Right ventricle myocardium inferior (tissue), 1 donor: ENCODE measurements at places on chromosomes 16 and 17. TPM values are rescaled to one million over a fixed set of nuclear protein-coding genes. Genes with fewer than 3 reads are reported as not detected.
A peak's percentile ranks its signal among the peaks of the same experiment; 100 is the strongest.

DNA sequence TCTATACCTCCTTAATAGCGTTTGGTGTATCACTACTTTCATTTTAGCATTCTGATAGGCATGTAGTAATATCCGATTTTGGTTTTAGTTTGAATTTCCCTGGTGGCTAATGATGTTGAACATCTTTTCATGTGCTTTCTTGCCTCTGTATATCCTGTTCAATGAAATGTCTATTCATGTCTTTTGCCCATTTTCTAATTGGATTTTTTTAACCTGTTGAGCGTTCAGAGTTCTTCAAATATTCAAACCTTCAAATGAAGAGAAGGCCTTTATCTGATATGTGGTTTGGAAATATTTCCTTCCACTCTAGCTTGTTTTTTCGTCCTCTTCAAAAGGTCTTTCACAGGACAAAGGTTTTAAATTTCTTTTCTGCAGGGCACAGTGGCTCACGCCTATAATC lies 2.4 kb upstream of the NME1 start:
- no peak for DNase-seq

DNA sequence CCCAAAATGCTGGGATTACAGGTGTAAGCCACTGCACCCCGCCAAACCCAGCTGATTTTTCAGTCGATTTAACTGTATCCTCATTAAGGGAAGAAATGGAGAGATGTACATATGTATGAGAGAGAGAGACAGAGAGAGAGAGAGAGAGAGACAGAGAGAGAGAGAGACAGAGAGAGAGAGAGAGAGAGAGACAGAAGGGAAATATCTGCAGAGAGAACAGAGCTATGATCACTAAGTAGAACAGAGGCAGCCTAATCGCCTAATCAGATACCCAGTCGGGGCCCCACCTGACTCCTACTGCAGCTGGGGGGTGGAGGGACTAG lies 70.0 kb downstream of the RBBP6 start:
- no peak for DNase-seq

DNA sequence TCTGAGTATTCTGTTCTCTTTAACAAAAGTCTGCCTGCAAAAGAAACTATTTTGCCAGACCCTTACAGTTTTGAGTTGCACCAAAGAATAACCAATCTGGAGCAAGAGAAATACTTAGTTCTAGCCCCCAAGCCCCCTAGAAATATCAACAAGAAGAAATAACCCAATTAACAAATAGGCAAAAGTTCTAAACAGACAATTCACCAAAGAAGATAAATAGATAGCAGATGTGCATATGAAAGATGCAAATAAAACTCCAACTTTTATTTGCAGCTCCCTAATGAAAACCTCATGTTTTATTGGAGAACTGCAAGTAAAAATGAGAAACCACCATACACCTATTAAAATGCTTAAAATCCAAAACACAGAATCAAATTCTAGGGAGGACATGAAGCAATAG lies 1308.0 kb downstream of the CDH11 start:
- DNase-seq = no peak

- no peak for DNase-seq
These were observed 8.9 kb downstream of the LDAF1 start for GRCh38 chr16:21167360-21167759.

DNA sequence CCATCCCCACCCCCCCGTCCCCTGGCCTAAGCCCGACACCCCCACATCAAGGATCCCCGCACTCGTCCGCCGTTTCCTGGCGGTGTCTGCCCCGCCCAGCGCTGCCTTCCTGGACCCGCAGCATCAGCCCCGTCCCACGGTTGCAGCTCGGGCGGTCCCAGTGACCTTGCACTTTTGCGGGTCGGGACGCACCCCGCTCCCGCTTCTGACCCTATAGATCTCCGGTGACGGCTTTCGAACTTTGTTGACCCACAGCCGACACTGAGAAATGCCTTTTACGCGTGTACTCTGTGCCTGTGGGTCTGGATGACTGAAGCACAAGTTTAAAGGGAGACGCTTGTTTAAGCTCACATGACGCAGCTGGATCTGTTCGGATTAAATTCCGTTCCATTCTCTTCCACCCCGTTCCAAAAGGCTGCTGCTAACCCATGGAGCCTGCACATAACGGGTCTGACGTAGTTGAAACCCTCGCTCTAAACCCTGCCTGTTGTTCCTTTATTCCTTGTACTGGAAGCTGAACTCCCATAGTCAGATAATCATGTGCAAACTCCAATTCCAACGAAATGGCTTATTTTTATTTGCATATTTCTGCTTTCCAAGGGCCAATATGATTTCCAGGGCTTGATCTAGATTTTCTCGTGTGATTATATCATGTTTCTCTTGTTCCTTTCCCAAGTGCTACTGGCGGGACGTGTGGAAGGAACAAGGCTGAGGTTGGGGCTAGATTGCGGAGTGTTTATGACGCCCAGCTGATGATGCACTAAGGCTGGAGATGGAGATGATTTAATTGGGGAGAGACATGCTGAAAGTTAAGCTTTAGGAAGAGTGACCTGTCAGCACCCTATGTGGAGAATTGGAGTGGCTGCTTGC lies 834 bp downstream of the FLYWCH1 start:
- peak; percentile 41 for DNase-seq

DNA sequence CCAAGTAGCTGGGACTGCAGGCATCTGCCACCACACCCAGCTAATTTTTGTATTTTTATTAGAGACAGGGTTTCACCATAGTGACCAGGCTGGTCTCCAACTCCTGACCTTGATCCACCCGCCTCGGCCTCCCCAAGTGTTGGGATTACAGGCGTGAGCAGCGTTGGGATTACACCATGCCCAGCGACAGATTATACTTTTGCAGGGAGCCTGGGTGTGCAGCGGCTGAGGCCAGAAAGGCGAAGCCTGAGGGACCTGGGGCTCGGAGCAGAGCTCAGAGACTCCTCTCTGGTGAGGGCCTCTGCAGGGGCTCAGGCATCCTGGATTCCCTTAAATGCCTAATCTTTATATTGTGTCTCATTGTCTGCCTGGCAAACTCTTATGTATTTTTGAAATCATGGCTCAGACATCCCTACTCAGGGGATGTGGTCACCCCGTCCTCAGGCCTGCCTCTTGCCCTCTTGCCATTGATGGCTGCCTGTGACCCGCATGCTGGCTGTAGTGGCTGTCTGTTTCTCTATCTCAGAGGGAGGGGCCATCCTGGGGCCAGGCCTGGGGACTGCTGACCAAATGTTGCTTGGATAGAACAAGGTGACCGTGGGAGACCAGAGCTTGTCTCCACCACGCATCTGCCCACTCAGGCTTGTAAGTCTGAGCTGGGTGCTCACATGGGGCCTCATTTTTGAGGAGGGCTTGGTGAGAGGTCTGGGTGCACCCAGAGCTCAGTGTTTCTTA lies 42.6 kb downstream of the B9D1 start:
- DNase-seq = no peak

GRCh38 chr17:47836601-47837000 lies 4.5 kb downstream of the SCRN2 start:
- no peak for DNase-seq

- DNase-seq = no peak
These were observed 13.7 kb upstream of the GUCY2D start for GRCh38 chr17:7988750-7989178.

- DNase-seq = no peak
These were observed 32.4 kb downstream of the CACNG3 start for GRCh38 chr16:24288516-24288915.

DNA sequence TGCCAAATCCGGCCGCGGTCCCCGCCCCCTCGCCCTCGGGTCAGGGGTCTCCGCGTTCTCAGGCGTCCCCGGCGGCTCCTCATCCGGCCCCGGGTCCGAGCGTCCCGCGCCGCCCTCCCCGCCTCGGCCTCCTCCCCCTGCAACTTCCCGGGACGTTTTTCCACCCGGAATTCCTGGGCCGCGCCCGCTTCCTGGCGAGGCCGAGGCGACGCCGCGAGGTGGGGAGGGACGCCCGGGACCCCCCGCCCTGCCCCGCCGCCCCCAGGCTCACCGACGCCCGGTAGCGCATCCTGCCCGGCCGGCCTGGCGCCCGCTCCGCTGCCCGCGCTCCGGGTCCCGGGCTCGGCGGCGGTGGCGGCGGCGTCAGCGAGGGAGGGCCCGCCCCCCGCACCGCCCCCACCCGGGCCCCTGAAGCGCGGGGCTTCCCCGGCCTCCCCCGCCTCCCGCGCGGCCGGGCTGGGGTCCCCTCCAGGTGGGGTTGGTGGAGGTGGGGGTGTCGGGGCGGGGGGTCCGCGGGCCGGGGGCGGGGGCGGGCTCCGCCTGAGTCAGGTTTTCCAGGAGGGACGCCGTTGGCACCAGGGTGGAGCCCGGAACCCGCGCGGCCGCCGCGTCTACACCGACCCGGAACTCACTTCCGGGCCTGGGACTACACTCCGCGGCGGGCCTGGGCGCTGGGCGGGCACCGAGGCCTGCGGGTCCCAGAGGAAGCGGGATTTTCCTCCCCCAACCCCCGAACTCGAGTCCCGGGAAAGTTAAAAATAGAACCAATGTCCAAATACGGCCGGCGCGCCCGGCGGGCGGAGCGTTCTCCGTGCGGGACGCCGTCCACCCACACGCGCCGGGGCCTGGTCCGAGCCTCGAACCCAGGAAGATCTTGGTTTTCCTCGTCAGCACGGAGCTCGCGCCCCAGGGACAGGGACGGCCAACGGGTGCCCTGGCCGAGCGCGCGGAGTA lies 6.8 kb downstream of the MYO1C start:
- peak; percentile 89 for DNase-seq

DNA sequence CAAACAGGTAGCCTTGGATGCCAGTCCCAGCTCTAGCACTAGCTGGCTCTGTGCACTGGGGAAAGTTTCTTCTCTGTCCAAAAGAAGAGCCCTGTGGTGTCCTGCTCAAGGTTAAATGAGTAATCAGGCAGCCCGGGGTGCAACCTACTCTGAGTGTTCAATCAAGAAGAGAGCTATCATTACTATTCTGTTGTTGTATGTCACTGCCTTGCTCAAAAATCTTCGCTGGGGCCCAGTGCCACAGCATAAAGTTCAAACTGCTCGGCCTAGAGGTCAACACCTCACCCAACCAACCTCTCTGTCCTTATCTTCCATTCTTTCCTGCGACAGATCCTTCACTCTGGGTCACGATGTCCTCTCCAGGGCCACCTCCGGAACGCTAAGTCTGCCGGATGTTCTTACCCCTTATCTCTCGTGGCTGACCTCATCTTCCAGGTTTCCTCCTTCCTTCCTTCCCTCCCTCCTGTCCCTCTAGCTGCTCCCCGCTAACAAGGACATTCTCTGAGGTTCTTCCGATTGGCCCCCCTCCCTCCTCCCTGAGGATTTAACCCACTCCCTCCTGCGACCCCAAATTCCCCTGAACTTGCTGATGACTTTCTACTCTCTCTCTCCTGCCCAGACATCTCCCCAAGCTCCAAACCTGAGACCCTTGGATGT lies 4.4 kb downstream of the FDXR start:
- peak; percentile 27 for DNase-seq

GRCh38 chr17:8289103-8289397 lies 580 bp downstream of the RANGRF start:
- peak; percentile 93 for DNase-seq

- no peak for DNase-seq
These were observed 29.4 kb downstream of the KATNIP start for GRCh38 chr16:27579087-27579980.

DNA sequence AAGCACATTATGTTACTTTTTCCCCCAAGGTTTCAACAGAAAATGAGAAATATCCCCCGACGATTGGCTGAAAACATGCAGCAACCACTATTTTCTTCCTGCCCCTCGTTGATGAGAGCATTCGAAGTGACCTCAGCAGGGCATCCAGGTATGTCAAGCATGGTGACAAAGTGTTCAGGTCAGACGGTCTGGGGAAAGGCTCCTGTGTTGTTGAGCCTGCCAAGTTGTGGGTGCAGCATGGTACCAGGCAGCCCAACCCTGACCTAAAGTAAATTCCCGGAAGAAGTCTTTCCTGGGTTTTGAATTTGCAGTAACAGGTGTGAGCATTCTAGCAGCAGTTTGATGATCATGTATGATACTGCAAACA lies 51.7 kb upstream of the SEC14L1 start:
- DNase-seq = no peak

DNA sequence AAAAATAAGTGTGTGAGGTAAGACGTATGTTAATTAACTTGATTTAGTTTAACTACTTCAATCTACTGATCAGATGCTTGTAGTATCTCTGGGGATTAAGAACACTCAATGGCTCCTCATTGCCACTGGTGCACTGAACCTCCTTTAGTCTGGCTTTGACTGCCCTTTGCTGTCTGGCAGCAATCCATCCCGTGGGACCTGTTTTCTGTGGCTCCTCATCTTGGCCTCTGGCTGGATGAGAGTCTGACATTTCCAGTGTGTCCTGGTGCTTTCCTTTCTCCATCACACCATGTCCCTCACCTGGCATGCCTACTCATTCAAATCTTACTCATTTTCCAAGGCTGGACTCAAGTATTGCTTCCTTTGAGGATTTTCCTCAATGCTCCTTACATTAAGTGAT lies 212.2 kb downstream of the CA10 start:
- DNase-seq = no peak

DNA sequence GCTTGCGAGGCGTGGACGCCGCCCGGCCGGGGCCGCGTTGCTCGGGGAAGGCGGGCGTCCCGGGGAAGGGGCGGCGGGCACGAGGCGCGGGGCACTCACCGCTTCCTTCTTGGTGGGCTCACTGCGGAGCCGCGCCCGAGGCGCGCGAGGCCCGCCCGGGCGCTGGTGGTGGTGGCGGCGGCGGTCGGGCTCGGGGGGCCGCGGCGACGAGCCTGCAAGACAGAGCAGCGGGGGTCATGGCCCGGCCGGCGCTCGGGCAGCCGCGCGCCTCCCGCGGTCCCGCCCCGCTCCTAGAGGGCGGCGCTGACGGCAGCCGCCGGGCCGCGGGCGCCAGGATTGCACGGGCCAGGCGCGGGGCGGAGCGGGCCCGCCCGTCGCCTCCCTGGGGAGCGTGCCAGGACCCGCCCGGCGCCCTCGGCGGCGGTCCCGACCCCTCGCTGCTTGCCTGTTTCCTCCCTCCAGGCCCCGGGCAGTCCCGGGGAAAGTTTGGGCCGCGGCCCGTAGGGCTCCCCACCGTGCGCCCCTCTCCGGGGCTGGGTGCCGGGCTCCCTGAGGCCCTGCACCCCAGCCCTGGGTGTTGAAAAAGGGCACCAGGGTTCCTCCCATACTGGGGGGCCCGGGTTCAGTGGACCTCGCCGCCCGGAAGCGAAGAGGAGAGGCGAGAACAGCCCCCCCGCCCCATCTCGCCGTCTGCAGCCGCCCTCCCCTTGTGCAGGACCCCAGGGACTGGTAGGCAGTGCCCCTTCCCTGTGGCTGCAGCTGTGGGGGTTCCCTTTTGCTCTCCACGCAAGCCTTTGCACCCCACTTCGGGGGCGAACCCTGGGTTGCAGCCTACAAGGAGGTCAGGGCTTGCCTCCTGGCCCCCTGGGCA lies at the start of gene C16orf74:
Gene C16orf74 (minus strand): TSS at position 270 of the 871 bp plus-strand sequence. CDS start 15,879 bp downstream, outside the sequence.
- DNase-seq = peak; percentile 84

Gene BRCA1
- 7.9 TPM for total RNA-seq

Gene ADCY7
- 11.7 TPM for total RNA-seq

Gene GRAP
- 2.0 TPM for total RNA-seq

Gene FOXO3B
- 1.2 TPM for total RNA-seq

Gene ADAD2
- total RNA-seq = not detected
